ENCODE measurements at places on chromosomes 16 and 17. TPM values are rescaled to one million over a fixed set of nuclear protein-coding genes. Genes with fewer than 3 reads are reported as not detected.

The EVI2B gene
- total RNA-seq, result 2.6 TPM

The SLX4 gene
- 4.4 TPM for total RNA-seq

The NLE1 gene
- 11.7 TPM for total RNA-seq

The HOXB3 gene
- total RNA-seq, result 10.8 TPM

The CPHXL2 gene
- not detected for total RNA-seq

The ABCC3 gene
- 6.9 TPM for total RNA-seq

The MBTPS1 gene
- 81.3 TPM for total RNA-seq

The CCDC144A gene
- total RNA-seq, result 4.7 TPM

The CSNK1D gene
- 41.7 TPM for total RNA-seq

The ANKS4B gene
- 0.05 TPM for total RNA-seq

All from urinary bladder (tissue), 4 donors.